ENCODE measurements at places on chromosomes 6 and 20.

DNA sequence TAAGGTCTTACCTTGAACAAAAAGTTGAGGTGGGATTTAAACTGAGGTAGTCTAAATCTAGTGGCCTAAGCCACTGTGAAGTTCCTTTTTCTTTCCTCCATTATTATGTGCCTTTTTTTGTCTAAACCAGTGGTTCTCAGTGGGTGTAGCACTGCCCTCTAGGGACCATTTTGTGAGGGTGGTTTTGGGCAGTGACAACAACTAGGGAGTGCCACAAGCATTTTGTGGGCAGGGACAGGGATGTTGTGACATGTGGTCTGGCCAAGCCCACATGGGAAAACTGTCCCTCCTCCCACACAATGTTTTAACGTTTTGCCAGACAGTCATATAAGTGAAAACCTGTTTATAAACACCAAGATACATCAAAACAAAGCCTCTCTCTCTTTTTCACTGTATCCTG lies 899.4 kb upstream of the FLRT3 start:
- peak; percentile 65 for DNase-seq

DNA sequence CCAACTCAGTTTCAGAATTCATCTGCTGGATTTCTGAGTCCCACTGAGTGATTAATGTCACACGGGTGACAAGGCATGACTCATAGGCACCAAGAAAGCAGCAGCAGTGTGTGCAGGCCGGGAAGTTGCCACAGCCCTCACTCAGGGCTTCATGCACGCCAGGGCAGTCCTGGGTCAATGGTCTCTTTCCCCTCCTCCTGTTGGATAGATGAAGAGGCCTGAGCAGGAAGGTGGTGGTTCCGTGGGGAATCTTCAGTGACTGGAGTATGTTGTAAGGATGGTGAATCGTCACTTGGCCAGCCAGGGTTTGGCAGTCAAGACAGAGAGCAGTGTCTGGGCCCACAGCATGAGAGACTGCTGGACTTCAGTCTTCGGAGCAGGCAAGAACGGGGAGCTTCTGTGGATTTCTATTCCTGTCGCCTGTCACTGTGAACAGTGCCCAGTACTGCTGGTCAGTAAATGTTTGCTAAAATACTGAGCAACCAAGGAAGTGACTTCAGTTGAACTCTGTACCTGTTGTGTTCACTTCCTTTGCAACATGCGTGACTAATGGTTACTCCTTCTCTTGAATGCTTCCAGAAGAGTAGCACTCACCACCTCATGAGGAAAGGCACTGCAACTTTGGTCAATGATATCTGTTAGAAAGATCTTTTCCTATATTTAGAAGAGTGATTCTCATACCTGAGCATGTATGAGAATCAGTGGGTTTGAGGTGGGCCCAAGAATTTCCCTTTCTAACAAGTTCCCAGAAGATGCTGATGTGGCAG lies 62.0 kb upstream of the CD93 start:
- peak; percentile 44 for DNase-seq

DNA sequence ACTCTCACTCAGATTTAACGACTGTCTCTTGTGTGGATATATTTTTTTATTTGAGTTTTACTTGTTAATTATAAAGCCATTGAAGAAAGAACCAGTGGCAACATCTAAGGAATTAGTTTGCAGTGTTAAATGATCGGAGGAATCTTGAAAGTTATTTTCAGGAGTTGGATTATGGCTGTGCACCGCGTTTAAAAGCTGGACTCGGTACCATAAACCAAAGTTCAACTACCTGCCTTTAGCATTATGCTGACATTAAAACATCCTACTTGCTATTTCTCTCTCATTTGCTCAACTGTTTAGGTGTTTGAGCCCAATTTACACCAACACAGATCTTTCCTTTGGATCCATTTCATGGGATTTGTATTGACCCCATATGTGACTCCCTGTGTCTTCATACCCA lies 289.4 kb upstream of the SASH1 start:
- DNase-seq, result no peak

- no peak for DNase-seq
Observed at GRCh38 chr6:137353842-137354397, 134.7 kb upstream of the IFNGR1 start.

- no peak for DNase-seq
Observed at GRCh38 chr6:3228046-3228671, 706 bp upstream of the TUBB2B start.

DNA sequence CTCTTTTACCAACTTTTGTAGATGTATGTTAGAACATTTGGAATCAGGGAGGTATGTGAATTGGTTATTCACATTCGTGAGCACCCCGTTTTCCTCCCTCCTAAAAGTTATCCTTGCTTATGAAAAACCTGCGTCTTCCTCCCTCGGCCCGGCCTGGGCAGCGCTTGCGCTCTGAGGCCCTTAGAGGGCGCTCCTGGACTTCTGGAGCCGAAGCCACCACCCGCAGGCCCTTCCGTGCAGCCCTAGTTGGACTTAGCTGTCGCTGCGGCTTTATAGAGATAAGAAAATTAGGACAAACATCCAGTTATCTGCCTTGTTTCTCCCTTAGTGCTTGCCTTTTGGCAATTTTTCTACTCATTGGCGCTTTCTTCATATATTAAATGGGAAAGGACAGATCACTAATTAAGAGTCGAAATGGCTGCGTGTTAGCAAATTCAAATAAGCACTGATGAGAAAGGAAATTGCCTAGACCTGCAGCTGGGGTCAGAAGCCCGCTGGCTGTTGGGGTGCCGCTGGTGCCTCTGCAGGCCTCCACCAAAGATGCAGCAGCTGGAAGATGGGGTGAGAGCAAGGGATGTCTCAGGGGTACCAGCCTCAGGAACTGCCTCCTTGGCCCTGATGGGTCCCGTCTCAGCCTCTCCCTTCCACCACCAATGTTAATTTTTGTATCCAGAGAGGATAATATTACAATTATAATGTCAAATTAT lies 5.2 kb downstream of the FNDC1 start:
- DNase-seq, result peak; percentile 77

GRCh38 chr6:135267085-135267484 lies 86.0 kb downstream of the MYB start:
- DNase-seq, result no peak

DNA sequence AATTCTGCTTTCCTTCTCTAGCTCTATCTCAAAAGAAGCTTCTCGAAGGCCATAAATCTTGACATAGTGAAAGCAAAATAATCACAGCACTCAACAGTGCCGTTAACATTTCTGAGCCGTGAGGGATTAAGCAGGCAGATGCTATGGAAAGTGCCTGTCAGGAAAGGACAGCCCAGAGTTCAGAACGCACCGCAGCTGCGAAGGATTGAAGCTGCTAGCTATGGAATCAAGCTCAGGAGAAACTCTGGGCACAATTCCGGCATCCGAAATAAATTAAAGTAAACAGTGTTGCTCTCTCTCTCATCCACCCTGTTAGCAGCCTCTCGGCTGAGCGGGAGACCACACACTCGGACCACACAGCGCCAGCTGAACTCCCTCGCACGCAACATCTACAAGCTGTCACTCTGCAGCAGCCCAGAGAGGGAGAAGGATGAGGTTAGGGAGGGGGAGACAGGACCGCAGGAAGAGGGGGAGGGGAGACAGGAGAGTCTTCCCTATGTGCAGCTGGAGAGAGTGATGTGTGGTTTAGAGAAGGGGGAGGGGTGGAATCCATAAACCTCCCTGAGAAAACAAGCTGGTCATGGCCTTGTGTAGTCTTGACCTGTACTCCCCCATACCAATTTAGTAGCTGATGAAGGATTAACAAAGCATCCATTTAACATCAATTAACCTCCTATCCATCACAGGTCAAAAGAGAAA lies 9.0 kb downstream of the EXOC2 start:
- peak; percentile 96 for DNase-seq

DNA sequence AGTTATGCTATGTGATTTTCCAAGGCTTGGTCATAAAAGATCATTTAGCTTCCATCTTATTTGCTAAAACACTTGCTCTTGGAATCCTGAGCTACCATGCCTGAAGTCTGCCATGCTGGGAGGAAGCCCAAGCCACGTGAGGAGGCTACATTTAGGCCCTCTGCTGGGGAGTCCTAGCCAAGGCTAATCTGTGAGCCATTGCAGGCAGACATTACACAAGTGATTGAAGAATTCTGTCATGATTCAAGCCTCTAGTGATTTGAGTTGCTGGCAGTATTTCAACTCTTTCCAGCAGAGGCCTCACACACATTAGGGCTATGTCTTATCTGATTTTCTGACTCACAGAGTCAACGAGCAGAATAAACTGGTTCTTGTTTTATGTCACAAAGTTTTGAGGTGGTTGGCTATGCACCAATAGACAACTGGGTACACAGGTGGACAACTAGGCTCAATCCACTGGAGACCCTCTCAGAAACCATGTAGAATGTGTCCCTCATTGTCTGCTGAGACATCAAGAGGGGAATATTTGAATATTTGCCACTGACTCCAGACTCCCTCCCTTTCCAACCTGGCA lies 227.2 kb upstream of the SULF2 start:
- DNase-seq, result no peak

DNA sequence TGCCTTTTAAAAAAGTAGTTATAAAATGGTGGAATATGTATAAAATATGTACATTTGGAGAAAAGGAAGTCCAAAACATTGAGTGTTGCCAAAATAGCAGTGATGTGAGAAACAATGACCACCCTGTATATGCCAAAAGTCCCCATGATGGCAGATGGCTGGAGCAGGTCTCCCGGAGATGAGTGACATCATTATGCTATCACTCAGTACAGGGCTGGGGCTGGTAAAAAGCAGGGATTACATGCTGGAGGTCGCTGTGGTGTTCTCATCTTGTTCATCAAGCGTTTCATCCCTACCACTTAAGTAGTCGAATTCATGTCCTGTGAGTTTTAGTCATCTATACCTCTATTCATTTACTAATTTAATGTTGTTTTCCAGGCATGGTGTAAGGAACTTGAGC lies 315.3 kb upstream of the SLC35B3 start:
- DNase-seq, result no peak

- DNase-seq, result no peak
Observed at GRCh38 chr6:79034865-79035264, 43.2 kb downstream of the PHIP start.

- no peak for DNase-seq
Observed at GRCh38 chr6:170524172-170524502, 29.0 kb downstream of the PSMB1 start.

- DNase-seq, result no peak
Observed at GRCh38 chr6:57265755-57266221, 43.7 kb upstream of the RAB23 start.

GRCh38 chr6:35082046-35082732 lies 59.0 kb downstream of the TCP11 start:
- DNase-seq, result no peak

DNA sequence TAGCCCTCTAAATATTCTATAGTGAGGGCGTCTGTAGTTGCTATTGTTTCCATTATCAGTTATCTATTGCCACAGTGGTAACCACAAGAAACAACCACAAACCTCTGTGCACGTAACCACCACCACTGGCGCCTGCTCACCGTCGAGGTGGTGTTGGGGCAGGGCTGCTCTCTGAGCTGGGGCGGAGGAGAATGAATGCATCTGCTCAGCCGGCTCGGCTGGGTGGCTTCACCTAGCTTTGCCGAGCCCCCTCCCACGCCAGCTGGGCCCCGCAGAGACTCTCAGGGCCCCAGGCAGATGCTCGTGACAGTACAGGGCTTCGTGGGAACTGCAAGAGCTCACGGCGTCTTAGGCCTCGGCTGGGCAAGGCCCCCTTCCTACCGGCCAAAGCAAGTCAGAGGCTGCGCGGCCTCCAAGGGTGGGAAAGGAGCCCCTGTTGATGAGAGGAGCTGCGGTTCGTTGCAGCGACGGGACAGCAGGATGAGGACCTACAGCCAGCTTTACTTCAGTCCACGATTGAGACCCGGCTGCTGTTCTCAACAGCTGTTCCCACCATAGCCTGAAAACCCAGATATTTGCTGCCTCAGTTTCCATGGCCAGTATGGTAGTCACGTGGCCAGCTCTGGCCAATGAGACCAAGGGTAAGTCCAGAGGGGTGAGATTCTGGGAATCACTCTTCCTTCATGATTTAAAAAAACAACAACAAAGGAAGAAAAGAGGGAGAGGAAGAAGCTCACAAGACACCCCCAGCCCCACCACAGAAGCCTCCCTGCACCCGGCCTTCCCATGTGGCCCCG lies 120.2 kb upstream of the AFDN start:
- DNase-seq, result peak; percentile 85

- DNase-seq, result no peak
Observed at GRCh38 chr6:107292715-107293271, 166.6 kb downstream of the PDSS2 start.

DNA sequence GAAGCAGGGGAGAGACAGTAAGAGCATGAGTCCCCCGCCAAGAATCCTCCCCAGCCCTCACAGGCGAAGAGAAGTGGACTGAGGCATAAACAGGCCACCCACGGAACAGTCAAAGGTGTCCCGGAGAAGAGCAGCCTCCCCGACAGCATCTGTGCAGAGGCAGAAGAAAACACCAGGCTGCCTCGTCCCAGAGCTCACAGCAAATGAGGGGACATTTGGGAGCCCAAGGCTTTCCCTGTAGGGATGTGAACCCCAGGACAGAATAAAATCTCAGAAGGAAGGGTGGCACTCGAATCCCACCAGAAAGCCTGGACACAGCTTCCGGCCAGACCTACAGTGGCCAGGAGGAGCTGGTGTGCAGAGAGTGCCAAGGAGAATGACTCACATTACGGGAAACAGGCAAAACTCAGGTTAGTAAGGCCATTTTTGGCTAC lies 90.4 kb downstream of the DLL1 start:
- DNase-seq, result no peak

DNA sequence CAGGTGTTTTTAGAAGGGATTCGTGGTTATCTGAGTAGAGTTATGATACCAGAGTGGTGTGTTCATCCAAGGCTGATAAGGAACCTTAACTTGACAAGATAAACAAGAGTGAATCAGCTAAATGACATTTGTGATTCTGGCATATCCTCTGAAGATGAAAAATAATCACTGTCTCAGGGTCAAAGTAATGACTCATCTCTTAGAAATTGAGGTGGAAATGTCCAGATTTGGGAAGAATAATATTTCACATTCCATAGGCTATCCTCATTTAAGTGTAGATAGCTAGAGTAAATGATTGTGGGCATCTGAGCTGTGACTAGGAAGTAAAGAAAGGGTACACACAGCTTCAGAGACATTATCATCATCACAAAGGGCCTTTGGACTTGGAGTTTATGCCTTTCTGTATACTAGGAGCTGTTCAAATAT lies 255.7 kb downstream of the GJA1 start:
- DNase-seq, result no peak

DNA sequence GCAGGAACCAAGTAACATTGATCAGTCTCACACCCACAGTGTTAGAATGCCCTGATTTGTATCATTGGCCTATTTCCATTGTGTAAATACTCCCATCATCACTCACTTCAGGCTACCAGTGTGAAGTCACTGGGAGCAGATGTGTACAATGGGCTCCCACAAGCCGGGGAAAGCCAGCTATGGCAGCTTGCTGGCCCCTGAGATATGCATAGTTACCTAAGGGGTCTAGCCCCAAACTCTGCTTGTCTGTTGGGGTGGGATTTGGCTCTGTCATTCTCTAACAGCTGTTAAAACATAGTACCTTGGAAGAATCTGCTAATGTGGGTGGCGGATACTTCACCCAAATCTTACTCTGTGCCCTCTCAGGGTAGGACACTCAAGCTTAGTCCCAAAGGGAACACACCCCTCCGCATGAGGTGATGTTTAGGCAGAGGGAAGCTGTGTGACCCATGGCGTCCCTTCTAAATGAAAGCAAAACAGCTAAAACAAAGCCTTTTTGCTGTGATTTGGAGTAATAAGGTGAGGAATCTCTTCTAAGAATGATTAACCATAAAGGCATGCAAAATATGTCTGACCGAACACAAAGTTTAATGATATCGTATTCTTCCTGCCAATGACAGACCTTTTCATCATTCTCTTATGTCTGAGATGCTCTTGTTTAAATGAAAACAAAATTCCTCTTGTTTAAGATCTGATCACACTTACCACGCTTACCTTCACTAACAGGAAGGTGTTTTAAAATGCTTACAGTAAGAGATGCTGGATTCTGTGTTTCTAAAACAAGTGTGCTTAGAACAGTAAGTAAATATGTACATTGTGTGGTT lies 45.9 kb upstream of the PXDC1 start:
- no peak for DNase-seq

Data from KBM-7 (cell line).